ENCODE measurements at places on chromosomes 3 and 15. TPM values are rescaled to one million over a fixed set of nuclear protein-coding genes. Genes with fewer than 3 reads are reported as not detected.
A peak's percentile ranks its signal among the peaks of the same experiment; 100 is the strongest.

GRCh38 chr15:39511000-39511915 lies 69.6 kb upstream of the THBS1 start:
- DNase-seq = no peak

DNA sequence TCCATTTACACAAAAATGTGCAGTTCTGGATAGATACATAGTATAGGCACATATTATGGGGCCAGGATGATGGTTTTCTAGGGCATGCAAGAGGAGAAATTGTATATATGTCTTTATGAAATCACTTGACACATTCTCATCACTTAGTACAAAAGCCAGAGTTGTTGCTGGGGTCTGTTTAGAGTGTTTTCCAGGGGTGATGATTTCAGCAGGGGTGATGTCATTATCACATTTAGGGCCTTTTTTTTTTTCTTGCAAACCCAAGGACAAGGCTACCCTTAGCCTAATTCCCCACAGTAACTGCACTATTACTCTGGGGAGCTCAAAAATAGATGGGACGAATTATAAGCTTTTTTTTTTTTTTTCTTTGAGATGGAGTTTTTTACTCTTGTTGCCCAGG lies 3.6 kb downstream of the ZNF589 start:
- no peak for DNase-seq

DNA sequence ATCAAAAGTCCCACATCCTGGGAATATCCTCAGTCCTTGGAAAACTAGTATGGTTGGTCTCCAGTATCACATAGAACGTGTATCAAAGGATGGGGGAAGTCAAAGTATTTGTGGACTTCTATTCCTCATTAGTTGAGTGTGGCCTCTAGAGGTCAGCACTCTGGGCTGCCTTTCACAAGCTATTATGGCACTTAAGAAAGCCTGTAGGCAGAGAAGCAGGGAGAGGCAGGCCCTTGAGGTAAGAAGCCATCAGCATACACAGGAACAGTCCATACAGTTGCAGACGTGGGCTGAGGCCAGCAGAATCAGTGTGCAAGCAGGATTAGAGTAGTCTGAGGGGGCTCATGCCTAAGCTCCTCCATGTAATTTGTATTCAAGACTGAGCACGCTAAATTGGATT lies 341.7 kb downstream of the CLSTN2 start:
- DNase-seq = no peak

- DNase-seq = no peak
Observed at GRCh38 chr15:78225783-78226541, 8.4 kb downstream of the ACSBG1 start.

Gene PDCD7
- 17.4 TPM for total RNA-seq

DNA sequence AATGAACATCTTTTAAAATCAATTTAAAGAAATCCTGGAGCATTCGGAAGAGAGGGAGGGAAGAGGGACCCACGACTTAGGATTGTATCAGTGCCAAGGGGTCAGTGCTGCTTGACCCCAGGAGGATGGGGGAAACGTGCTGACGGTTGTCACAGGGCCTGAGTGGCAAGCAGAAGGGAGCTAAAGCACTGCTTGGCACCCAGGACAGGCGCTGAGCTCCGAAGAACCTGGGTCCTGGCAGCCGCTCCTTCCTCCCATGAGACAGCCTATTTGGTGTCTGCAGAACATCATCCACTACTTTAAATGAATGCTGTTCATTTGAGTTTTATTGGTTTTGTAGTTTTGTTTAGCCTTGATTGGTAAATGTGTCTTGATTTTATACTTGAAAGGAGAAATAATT lies 54.5 kb downstream of the RGMA start:
- DNase-seq = peak; percentile 65

- peak; percentile 83 for DNase-seq
Observed at GRCh38 chr15:66293419-66294156, at the start of gene DIS3L. Gene DIS3L (plus strand): TSS chr15:66293568. CDS start chr15:66293597, 29 bp downstream.

GRCh38 chr3:49998326-49998725 lies 58.4 kb downstream of the RBM6 start:
- DNase-seq = no peak

- peak; percentile 94 for DNase-seq
Observed at GRCh38 chr3:9028134-9028533, 64.9 kb upstream of the RAD18 start.

- peak; percentile 44 for DNase-seq
Observed at GRCh38 chr3:195096484-195097330, 174.3 kb downstream of the XXYLT1 start.

Gene MUC20
- 6.5 TPM for total RNA-seq

- DNase-seq = no peak
Observed at GRCh38 chr3:190436331-190436730, 13.4 kb downstream of the TMEM207 start.

Measured in cardiac septum (tissue), 1 donor.